ENCODE measurements at places on chromosomes 2 and 18. TPM values are rescaled to one million over a fixed set of nuclear protein-coding genes. Genes with fewer than 3 reads are reported as not detected.

GRCh38 chr2:1606046-1606400, 138.3 kb downstream of the PXDN start:
- H3K27me3 ChIP-seq = no peaks in the 10 kb centered on the region
- no peak for DNase-seq
- no peak overlapping the region for H3K4me3 ChIP-seq
- H3K4me1 ChIP-seq = no peaks in the 10 kb centered on the region
- no peak overlapping the region for H3K27ac ChIP-seq
- H3K36me3 ChIP-seq = no peaks in the 10 kb centered on the region

DNA sequence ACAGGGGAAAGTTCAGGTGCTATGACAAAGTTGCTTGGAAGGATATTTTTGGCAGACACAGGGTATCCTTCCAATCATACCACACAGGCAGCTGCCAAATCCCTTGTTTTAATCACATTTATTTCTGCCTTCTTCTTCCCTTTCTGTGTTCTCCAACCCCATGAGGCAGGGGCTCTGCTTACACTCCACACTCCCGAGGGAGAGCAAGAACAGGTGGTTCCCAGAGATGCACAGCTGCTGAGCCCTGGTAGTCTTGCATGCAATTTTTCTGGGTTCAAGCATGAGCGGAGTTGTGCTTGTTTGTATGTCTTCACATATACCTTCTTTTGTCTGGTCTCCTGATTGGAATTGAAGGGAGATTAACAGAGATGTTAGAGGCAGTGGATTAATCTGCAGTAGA, 251.7 kb upstream of the ST6GAL2 start:
- H3K36me3 ChIP-seq = no peaks in the 10 kb centered on the region
- H3K27ac ChIP-seq = no peak overlapping the region
- DNase-seq = no peak
- H3K4me1 ChIP-seq = no peaks in the 10 kb centered on the region
- H3K4me3 ChIP-seq = no peak overlapping the region

DNA sequence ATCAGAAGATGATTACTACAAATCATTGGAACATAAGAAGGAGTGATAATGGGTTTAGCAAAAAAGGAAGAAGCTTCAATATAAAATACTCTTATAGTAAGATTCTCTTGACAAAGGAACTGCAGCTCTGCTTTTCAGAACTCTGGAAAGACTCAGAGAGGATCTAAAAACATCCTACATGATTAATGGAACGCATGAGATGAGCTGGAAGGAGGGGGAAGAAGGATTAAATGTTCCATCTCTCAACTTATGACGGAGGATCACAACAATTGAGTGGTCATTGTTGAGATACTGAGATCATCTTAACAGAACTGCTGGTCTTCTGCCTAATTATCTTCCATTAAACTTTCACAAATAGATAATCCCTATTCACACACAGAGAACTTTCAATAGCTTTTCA, 267.5 kb upstream of the SLC8A1 start:
- no peaks in the 10 kb centered on the region for H3K4me1 ChIP-seq
- H3K27me3 ChIP-seq = no peaks in the 10 kb centered on the region
- H3K27ac ChIP-seq = no peak overlapping the region

DNA sequence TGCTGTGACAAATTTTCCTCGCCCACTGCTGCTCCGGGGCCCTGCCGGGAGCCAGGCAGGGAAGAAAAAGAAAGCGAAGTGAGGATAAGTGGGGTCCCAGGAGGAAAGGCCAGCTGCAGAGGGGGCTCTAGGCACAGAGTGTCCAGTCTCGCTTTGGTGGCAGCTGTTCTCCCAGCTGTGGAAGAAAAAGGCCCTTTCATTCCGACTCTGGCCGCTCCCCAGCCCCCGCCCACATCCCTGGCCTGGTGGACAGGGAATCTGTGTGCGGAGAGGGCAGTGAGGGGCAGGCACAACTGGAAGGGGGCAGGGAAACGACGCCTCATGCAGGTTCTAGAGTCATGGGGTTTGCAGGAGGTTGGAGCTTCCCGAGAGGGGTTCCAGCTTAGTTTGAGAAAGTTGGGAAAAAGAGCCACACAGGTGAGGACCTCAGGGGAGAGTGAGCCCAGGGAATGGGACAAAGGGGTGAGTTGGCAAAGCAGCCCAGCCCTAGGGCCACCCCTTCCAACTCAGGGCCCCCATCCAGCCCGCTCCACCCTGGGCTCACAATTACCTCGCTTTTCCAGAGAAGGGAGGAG, 1.8 kb downstream of the RTKN start:
- peak overlapping the region; percentile 26 for H3K4me3 ChIP-seq
- H3K27me3 ChIP-seq = no peaks in the 10 kb centered on the region
- H3K4me1 ChIP-seq = peaks cover 39% of the 10 kb centered on the region
- no peaks in the 10 kb centered on the region for H3K36me3 ChIP-seq

GRCh38 chr2:122977580-122977979, 1047.5 kb upstream of the CNTNAP5 start:
- H3K4me3 ChIP-seq = no peak overlapping the region
- no peaks in the 10 kb centered on the region for H3K27me3 ChIP-seq
- DNase-seq = no peak
- no peak overlapping the region for H3K27ac ChIP-seq
- no peaks in the 10 kb centered on the region for H3K36me3 ChIP-seq
- H3K4me1 ChIP-seq = no peaks in the 10 kb centered on the region

DNA sequence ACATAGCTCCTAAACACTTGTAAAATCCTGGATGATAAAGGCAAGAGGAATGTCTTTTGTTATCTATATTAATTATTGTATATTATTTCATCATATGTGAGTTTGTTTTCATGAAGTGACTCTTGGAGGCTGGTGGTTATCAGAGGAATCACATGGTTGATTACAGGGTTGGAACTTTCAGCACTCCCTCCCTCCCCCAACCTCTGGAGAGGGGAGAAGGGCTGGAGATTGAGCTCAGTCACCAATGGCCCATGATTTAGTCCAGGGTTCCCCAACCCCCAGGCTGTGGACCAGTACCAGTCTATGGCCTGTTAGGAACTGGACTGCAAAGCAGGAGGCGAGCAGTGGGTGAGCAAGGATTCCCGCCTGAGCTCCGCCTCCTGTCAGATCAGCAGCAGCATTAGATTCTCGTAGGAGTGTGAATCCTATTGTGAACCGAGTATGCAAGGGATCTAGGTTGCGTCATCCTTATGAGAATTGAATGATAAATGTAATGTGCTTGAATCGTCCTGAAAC, 37.7 kb downstream of the FBXO48 start:
- H3K4me1 ChIP-seq = peaks cover 7% of the 10 kb centered on the region
- no peaks in the 10 kb centered on the region for H3K36me3 ChIP-seq
- no peak overlapping the region for H3K4me3 ChIP-seq
- no peaks in the 10 kb centered on the region for H3K27me3 ChIP-seq

DNA sequence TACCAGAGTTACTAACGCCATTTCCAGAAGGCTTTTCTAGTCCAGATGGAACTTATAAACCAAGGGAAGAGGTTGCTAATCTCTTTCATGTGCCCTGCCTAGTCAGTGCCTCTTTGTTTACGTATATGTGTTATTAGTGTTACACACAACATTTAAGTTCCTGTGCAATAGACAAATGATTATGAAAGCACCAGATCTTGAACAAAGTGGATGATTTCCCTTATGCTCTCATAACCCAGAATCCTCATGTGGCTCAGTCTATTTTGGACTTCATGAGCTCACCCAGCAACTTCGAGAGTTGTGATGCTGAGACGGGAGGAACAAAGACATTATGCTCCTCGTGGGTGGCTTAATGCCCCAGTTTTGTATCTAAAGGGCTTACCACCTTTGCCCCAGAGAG, 214.4 kb upstream of the SP5 start:
- no peaks in the 10 kb centered on the region for H3K27me3 ChIP-seq
- H3K4me1 ChIP-seq = no peaks in the 10 kb centered on the region
- H3K27ac ChIP-seq = no peak overlapping the region
- no peaks in the 10 kb centered on the region for H3K36me3 ChIP-seq
- H3K4me3 ChIP-seq = no peak overlapping the region

- no peak for DNase-seq
- H3K4me3 ChIP-seq = no peak overlapping the region
- H3K27me3 ChIP-seq = no peaks in the 10 kb centered on the region
- H3K4me1 ChIP-seq = no peaks in the 10 kb centered on the region
- H3K36me3 ChIP-seq = no peaks in the 10 kb centered on the region
Measured at GRCh38 chr2:207683879-207684627, 27.4 kb upstream of the CCNYL1 start.

- no peaks in the 10 kb centered on the region for H3K36me3 ChIP-seq
- H3K27me3 ChIP-seq = no peaks in the 10 kb centered on the region
- no peak overlapping the region for H3K4me3 ChIP-seq
- H3K27ac ChIP-seq = no peak overlapping the region
- DNase-seq = no peak
Measured at GRCh38 chr2:144099340-144099739, 420.6 kb downstream of the ZEB2 start.

- no peaks in the 10 kb centered on the region for H3K36me3 ChIP-seq
- H3K4me3 ChIP-seq = no peak overlapping the region
- no peaks in the 10 kb centered on the region for H3K4me1 ChIP-seq
Measured at GRCh38 chr2:30178618-30179434, 32.0 kb downstream of the YPEL5 start.

DNA sequence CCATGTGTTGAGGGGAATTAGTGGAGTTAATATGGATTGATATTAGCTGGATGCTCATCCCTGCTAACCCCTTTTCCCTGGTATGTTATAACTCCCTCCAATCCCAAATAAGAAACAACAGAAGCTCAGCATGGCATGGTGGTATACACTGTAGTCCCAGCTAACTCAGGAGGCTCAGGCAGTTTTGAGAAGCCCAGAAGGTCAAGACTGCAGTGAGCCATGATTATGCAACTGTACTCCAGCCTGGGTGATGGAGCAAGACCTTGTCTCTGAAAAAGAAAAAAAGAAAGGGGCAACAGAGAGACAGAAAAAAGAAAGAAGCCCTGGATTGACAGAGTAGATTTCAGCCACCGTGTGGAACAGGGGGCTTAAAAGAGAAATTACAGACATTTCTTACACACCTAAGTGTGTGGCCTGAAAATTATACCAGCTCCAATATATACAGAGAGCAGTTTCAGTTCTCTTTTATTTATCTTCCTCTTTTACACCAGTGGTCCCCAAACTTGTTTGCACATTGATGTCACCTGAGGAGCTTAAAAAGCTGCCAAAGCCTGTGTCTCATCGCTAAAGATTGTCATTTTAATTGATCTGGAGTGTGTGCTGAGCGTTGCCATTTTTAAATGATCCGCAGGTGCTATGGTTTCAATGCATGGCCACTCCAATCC, 203.6 kb downstream of the UBE2E3 start:
- H3K27me3 ChIP-seq = no peaks in the 10 kb centered on the region
- no peaks in the 10 kb centered on the region for H3K4me1 ChIP-seq
- no peak for DNase-seq
- no peak overlapping the region for H3K4me3 ChIP-seq
- H3K27ac ChIP-seq = no peak overlapping the region

GRCh38 chr2:9941196-9941995, 10.1 kb upstream of the GRHL1 start:
- H3K4me3 ChIP-seq = no peak overlapping the region
- peaks cover 25% of the 10 kb centered on the region for H3K4me1 ChIP-seq
- H3K36me3 ChIP-seq = no peaks in the 10 kb centered on the region
- DNase-seq = no peak

DNA sequence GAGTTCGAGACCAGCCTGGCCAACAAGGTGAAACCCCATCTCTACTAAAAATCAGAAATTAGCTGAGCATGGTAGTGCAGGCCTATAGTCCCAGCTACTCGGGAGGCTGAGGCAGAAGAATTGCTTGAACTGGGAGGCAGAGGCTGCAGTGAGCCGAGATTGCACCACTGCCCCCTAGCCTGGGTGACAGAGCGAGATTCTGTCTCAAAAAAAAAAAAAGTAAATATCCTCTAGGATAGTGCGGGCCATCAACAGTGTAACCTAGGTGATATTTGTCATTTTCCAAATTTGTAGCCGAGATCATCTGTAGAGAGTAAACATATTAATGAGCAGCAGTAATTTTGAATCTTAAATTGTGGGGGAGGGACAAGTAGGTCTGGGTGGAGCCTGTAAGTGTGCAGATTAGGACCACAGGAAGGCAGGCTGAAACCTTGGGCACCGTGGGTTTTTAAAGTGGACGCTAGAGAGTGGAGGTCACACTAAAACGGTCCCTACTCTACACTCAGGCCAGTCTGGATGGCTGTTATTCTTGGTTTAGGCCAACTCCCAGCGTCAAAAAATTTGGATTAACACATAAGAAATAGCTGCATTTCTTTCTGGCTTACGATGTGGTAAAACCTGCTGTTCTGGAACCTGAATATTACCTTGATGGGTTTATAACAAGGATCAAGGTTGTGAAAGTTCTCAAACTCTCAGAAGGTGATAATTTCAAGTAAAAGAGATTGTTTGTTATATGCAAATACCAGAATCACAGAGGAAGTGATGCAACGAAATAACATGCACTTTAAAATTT, 22.7 kb upstream of the TET3 start:
- H3K27me3 ChIP-seq = no peaks in the 10 kb centered on the region
- H3K36me3 ChIP-seq = peaks cover 4% of the 10 kb centered on the region
- H3K27ac ChIP-seq = no peak overlapping the region
- no peaks in the 10 kb centered on the region for H3K4me1 ChIP-seq

ELOA2 gene
- total RNA-seq = not detected

DSG4 gene
- not detected for total RNA-seq

WDR75 gene
- 26.2 TPM for total RNA-seq

PRLH gene
- not detected for total RNA-seq

DNA sequence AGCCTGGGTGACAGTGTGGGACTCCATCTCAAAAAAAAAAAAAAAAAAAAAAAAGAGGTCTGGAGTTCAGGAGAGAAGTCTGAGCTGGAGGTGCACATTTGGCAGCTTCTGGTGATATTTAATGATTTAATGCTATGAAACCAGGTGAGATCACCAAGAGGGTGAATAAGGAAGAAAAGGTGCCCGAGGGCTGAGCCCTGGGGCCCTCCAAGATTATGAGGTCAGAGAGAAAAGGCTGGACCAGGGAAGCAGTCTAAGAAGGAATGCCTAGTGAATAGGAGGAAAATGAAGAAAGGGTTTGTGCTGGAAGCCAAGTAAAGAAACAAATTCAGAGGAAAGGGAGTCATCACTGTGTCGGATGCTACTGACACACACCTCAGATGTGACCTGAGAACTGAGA, 88.0 kb upstream of the PELI1 start:
- H3K27me3 ChIP-seq = no peaks in the 10 kb centered on the region
- peaks cover 5% of the 10 kb centered on the region for H3K4me1 ChIP-seq
- H3K27ac ChIP-seq = no peak overlapping the region
- no peak overlapping the region for H3K4me3 ChIP-seq
- no peak for DNase-seq
- no peaks in the 10 kb centered on the region for H3K36me3 ChIP-seq

GRCh38 chr2:155830351-155830750, 502.2 kb downstream of the NR4A2 start:
- no peak overlapping the region for H3K27ac ChIP-seq
- no peaks in the 10 kb centered on the region for H3K36me3 ChIP-seq
- H3K4me1 ChIP-seq = peaks cover 6% of the 10 kb centered on the region
- DNase-seq = no peak
- no peak overlapping the region for H3K4me3 ChIP-seq

- H3K4me1 ChIP-seq = peaks cover 19% of the 10 kb centered on the region
- DNase-seq = peak; percentile 30
- no peak overlapping the region for H3K27ac ChIP-seq
- no peaks in the 10 kb centered on the region for H3K27me3 ChIP-seq
- no peak overlapping the region for H3K4me3 ChIP-seq
- peaks cover 5% of the 10 kb centered on the region for H3K36me3 ChIP-seq
Measured at GRCh38 chr2:236584521-236585384, 15.1 kb downstream of the ACKR3 start.

Measured in body of pancreas (tissue), 4 donors.